ENCODE measurements at places on chromosomes 2 and 18.

- no peak for DNase-seq
Measured at GRCh38 chr2:9820020-9820973, 23.0 kb upstream of the TAF1B start.

GRCh38 chr2:169203952-169204351 is 134.6 kb downstream of the DHRS9 start:
- DNase-seq: no peak

DNA sequence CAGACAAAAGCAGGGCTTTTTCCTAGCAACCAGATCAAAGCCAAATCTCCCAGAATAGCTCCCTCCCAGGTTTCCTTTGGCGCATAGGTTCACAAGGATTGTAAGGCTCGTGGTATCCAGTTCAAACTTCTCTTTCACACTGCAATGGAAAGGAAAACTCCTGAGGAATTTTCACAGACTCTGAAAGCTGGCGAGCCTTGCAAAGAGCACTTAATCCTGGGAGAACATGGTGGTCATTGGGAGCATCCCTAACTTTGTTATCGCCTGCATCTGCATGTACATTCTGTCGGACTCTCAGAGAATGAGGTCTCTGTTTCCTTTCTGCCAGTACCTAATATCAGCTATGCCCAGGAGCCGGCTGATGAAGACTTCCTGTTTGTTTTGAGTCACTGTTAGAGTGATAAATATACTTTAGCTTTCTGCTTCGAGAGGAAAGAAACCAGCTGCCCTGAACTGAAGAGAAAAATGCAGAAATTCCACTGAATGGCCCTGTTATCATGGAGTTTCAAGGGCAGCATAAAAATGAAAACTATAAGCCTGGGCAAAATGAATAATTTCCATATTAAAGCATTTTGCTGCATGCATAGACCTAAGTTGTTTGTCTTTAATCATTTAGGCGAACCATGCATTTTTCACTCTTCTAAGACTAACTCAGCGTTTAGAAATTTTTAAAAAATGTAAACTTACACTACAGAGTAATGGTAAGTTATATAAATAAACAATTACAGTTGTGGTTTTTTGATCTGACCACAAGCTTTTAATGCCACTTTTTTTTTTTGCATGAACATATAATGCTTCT is 76.4 kb upstream of the ZEB2 start:
- no peak for DNase-seq

GRCh38 chr2:208827549-208828221 is 421.1 kb downstream of the PTH2R start:
- no peak for DNase-seq

DNA sequence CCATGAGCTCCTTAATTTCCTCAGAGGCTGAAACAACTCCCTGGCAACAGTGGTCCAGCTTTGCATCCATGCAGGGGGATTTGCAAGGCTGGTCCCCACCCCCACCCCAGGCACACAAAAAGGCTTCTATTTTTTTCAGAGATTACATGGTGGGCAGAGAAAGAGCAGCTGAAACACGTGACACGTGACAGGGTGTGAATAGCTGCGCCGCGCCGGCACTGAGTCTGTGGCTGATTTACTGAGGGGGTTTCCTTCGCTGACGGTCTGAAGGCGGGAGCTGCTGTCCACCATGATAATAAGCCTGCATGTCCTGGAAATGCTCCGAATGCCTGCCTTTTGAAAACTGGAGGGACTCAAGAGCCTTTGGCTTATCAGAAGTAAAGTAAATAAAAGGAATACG is 50.7 kb upstream of the APCDD1 start:
- DNase-seq: no peak

DNA sequence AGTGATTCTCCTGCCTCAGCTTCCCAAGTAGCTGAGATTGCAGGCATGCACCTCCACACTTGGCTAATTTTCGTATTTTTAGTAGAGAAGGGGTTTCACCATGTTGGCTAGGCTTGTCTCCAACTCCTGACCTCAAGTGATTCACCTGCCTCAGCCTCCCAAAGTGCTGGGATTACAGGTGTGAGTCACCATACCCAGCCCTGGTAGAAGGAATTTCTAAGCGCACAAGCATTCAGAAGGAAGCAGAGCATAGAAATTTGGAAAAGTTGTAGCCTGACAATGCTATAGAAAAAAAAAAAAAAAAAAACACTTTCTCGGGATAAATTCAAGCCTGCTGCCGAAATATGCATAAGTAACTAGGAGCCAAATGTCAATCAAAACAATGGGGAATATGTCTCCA is 249.4 kb downstream of the GRB14 start:
- no peak for DNase-seq

- DNase-seq: no peak
Measured at GRCh38 chr18:58156516-58156915, 112.5 kb downstream of the NEDD4L start.

- no peak for DNase-seq
Measured at GRCh38 chr2:223528036-223528435, 74.1 kb downstream of the SCG2 start.

DNA sequence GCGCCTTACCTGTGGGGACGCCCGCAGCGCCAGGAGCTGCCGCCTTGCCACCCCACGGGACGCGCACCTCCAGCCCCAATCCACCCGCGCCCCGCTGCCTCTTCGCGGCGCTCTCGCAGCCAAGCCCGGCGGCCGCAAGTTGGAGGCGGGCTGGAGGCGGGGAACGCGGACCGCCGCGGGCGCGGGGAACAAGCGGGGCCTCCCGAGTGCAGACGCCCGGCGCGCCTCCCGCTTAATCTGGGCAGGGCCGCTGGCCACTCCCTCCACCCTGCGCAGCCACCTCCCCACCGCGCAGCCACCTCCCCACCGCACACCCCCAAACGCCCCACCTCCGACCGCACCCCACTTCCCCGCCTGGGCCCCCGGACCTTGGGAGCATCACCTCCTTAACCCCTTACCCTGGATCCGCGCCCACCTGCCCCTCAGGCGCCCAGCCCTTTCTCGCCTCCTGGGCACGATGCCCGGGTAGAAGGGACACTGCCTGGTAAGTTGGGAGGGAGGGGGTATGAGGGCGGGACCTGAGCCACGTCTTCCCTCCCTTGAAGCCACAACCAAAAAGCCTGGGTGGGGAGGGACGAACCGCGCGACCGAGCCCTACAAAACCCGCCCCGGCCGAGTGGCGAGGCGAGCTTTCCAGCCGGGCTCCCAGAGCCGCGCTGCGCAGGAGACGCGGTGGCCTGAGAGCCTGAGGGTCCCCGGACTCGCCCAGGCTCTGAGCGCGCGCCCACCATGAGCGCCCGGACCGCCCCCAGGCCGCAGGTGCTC is at the start of the genes COL4A3 and COL4A4:
TSS of gene COL4A3 (plus strand) at position 627 of the 765 bp plus-strand sequence. CDS start at position 730, 103 bp downstream.
TSS of gene COL4A4 (minus strand) at position 208 of the 765 bp plus-strand sequence. CDS start 16,722 bp downstream, outside the sequence.
- no peak for DNase-seq

DNA sequence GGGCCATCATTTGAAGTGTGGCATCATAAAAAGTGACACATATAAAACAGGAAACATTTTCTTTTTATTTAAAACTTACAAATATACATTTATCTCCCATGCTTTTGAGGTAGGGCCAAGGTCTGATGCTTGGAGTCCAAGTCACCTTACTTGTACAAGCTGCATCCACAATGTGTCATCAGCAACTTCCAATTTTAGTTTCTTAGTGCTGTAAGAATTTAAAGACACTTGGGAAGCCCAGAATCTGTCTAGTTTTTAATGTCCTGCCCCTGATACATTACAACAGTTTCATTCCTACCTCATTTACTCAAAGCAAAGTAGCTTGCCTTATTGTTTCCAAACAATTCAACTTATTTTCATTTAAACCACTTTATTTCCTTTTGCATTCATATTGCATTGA is 297.7 kb downstream of the MTX2 start:
- DNase-seq: no peak

DNA sequence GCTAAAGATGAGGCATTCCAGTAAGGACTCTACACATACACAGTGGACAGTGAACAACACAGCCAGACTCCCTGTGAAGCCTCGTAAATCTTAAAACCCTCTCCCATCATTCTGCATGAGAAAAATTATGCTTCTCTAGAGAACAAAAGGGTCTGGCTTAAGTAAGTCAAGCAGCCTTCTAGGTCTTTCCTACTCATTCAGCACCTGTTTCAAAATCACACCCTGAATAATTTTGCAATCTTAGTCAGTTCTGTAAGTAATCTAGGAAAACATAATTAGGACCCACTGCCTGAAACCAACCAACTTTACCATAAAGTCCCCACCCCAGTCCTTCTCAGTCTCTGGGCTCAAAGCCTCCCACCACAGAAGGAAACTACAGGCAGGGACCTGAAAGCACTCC is 19.7 kb downstream of the IAH1 start:
- no peak for DNase-seq

GRCh38 chr2:99472600-99472960 is 17.2 kb downstream of the REV1 start:
- DNase-seq: no peak

GRCh38 chr2:176682278-176682677 is 413.0 kb downstream of the MTX2 start:
- no peak for DNase-seq

- DNase-seq: no peak
Measured at GRCh38 chr18:47280121-47280520, 28.7 kb upstream of the SKOR2 start.

DNA sequence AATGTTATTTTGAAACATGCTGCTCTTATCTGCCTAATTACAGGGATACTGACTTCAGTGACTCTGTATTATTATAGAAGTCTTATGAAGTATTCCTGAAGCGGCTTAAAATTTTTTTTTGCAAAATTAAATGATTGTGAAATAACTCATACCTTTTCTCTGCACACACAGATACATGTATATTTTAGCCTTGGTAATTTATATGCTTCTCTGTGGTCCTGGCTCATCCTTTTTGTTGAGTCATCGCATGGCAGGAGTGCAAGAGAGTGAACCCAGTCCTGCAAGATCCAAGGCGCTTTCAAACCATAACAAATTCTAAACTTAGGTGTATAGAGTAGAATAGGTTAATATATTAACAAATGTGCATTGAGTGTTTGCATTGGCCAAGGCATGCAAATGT is 8.6 kb downstream of the CCNT2 start:
- DNase-seq: no peak

- no peak for DNase-seq
Measured at GRCh38 chr2:54591551-54591950, 131.9 kb upstream of the EML6 start.

DNA sequence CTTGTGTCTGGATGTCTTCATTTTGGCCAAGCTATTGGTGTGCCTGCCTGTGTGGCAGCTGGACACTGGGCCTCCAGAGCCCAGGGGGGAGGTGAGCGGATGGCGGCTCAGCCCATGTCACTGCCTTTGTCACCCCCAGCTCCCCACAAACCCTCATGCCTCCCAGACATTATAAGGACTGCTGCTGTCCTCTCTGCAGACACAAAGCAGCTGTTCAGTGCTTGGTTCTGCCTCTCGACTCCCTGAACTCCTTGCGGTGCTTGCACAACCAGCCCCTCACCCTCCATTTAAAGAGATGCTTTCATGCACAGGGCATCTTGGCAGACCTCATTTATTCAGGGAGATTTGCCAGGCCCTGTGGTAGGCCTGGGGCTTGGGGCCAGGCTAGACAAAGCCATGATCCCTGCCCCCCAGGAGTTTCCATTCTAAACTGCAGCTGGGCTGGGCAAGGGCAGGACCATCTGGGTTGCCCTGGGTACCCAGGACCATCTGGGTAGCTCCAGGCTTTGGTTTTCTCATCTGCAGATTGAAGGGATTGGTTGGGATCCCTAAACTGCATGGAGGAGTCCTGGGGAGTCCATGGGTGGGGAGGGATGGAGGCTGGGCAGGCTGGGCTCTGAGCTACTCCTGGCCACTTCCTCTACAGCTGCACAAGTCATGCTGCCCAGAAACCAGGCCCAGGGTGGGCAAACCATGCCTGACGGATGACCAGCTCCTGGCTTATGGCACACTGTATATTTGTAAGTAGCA is 168.5 kb downstream of the CELF4 start:
- no peak for DNase-seq

DNA sequence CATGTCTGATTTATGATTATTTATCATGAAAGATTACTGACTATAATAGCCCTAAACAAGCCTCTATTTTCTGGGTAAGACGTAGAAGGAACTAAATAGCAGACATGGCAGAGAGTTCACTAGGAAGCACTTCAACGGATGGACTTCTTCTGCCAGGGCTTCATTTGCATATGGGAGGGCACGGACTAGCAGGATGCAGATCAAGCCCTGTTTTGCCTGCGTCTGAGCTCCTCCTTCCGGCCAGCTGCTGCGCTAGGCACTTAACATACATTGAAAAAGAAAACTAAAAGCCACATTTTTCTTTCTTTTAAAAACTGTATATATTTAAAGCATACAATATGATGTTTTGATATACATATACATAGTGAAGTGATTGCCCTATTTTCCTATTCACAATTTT is 340.0 kb upstream of the MEX3C start:
- DNase-seq: no peak

GRCh38 chr18:75137346-75137877 is 71.5 kb downstream of the PTGR3 start:
- DNase-seq: no peak

- DNase-seq: no peak
Measured at GRCh38 chr18:28504066-28504465, 327.1 kb upstream of the CDH2 start.
